Activated naive CD8-positive, alpha-beta T cell treated with anti-CD3 and anti-CD28 coated beads, Interleukin-2, amount 10 ng/mL, durations not matched to agents 7 days and 5 days (primary cell): ENCODE measurements at places on chromosomes 6 and 20. TPM values are rescaled to one million over a fixed set of nuclear protein-coding genes. Genes with fewer than 3 reads are reported as not detected.

DNA sequence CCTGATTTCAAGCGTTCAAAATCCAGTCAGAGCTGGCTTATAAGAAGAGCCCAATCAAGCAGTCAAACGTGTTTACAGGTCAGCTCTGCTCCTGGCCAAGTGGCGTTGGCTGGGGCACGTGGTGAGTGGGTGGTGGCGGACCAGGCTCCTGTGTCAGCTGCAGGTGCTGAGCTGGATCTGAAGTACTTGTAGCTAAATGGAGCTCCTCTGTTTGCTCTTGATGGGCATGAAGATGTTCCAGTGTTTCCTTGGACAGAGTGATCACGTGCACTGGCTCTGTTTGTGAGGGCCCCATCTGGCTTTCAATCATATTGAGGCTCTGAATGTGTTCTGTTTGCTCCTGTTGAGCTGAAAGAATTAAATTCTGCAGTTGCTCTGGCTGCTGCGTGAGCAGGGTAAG lies 10.2 kb upstream of the MICAL1 start:
- peaks cover 29% of the 10 kb centered on the region for H3K4me1 ChIP-seq
- peaks cover 56% of the 10 kb centered on the region for H3K36me3 ChIP-seq
- H3K4me3 ChIP-seq: no peak overlapping the region
- DNase-seq: no peak
- no peaks in the 10 kb centered on the region for H3K27me3 ChIP-seq

Gene BCAS4
- 35.0 TPM for total RNA-seq

DNA sequence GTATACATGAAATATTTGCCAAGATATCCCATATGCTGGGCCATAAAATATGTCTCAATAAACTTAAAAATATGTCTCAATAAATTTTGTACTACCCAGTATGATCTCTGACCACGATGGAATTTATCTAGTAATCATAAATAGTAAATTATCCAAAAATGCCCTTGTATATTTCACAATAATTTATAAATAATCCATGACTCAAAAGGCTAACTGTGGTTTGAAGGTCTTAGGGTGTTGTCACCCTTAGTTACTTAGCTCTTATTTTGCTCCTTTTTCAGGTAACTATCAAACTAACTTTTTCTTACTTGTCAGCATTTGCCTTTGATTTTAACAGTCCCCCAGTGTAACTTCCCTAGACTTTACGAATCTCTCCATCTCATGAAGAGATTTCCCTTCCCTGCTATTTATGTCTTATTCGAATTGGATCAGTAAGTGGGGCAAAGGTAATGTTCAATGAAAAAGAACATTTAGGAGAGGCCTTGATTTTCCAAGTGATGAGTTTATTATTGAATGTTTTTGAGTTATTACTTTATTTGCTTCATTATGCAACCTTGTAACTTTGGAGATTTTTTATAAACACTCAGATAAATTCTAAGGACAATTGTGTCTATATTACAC lies 109.0 kb upstream of the THBS2 start:
- H3K27me3 ChIP-seq: peaks cover 5% of the 10 kb centered on the region
- H3K4me3 ChIP-seq: no peak overlapping the region
- no peak overlapping the region for H3K27ac ChIP-seq
- no peak for DNase-seq

- H3K27me3 ChIP-seq: peaks cover 74% of the 10 kb centered on the region
- peaks cover 3% of the 10 kb centered on the region for H3K36me3 ChIP-seq
- H3K4me3 ChIP-seq: peak overlapping the region; percentile 13
- peak; percentile 47 for DNase-seq
- H3K27ac ChIP-seq: peak overlapping the region; percentile 21
- peaks cover 15% of the 10 kb centered on the region for H3K4me1 ChIP-seq
These were observed 10.2 kb upstream of the FOXF2 start for GRCh38 chr6:1379017-1379787.

DNA sequence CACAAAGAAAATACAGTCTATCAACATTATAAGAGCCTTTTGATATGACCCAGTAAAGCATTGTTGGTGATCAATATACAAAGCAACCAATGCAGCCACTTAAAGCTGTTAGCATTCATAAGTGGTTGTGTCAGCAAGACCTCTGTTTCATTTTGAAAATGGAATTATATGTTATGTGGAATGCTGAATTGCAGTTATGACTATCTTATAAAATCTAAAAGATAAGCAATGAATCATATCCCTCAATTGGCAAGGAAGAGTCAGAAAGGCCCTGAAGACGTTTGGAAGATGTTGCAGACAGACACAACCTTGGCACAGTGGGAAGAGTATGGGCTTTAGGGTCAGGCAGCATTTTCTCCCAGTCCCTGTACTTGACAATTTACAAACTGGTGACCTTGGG lies 93.8 kb upstream of the RNF217 start:
- H3K4me1 ChIP-seq: no peaks in the 10 kb centered on the region
- H3K27ac ChIP-seq: no peak overlapping the region
- H3K4me3 ChIP-seq: no peak overlapping the region
- H3K27me3 ChIP-seq: peaks cover 5% of the 10 kb centered on the region
- H3K36me3 ChIP-seq: no peaks in the 10 kb centered on the region

DNA sequence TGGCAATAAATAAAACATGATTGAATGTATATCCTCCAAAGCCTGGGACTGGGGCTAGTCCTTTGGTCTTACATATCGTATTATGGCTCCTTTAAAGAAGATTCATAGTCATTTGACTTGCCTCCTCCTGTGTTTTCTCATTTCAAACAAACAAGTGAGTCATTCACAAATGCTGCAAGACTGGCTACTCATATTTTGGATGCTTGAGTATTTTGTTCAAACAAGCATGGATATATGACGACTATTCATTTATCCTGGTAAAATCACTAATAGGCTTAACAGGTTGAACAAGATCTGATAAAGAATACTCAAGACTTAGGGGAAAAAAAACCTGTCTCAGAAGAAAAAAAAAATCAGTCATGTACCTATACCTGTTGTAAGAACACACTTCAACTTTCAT lies 111.1 kb upstream of the CCDC28A start:
- no peak for DNase-seq
- H3K4me3 ChIP-seq: no peak overlapping the region
- no peak overlapping the region for H3K27ac ChIP-seq
- peaks cover 4% of the 10 kb centered on the region for H3K27me3 ChIP-seq
- no peaks in the 10 kb centered on the region for H3K4me1 ChIP-seq
- H3K36me3 ChIP-seq: no peaks in the 10 kb centered on the region

DNA sequence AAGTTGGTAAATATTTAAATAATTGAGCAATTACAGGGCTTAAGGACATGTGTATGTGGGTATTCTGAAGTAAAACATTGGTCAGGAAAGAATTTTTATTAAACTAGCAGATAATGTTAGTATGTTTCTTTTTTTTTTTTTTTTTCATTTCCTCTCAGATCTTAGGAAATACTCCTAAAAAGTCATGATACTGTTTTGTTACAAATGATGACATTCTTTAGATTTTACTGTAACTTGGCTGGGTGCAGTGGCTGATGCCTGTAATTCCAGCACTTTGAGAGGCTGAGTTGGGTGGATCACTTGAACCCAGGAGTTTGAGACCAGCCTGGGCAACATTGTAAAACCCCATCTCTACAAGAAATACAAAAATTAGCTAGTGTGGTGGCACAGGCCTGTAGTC lies 41.5 kb downstream of the CDC40 start:
- no peaks in the 10 kb centered on the region for H3K4me1 ChIP-seq
- no peak overlapping the region for H3K4me3 ChIP-seq
- no peak for DNase-seq
- H3K36me3 ChIP-seq: peaks cover 24% of the 10 kb centered on the region
- H3K27ac ChIP-seq: no peak overlapping the region
- no peaks in the 10 kb centered on the region for H3K27me3 ChIP-seq

DNA sequence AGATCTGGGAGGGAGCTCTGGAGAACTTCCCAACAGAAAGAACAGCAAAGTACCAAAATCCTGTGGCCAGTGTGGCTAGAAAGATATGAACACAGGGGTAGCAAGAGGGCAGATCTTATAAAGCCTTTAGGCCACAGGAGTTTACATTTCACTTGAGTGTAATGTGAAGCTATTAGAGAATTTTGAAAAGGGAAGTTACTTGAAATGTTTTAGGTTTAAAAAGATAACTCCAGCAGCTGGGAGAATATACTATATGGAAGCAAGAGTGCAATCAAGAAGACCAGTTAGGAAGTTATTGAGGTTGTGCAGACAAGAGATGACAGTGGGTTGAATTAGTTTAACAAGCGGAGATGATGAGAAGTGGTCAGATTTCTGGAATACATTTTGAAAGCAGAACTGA lies 7.9 kb downstream of the SUPT3H start:
- no peak for DNase-seq
- no peak overlapping the region for H3K27ac ChIP-seq
- peaks cover 6% of the 10 kb centered on the region for H3K4me1 ChIP-seq
- H3K4me3 ChIP-seq: no peak overlapping the region
- H3K27me3 ChIP-seq: no peaks in the 10 kb centered on the region

Gene CFB
- 2.1 TPM for total RNA-seq

DNA sequence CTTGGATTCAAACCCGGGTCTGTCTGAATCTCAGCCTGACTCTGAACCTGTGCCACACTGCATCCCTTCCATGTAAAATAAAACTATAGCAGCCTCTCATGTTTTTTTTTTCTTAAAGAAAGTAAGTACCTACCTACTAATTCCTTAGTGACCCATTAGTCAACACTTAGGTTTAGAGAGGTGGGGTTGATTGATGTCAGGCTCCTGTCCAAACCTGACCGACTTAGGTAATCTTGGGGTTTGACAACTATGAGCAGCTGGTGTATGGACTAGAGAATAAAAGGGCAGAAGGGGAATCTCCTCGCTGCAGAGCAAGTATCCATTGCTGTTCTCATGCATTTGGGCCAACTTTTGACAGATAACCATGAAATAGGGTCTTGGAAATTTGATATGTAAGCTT lies 6.5 kb downstream of the NKAIN2 start:
- no peaks in the 10 kb centered on the region for H3K4me1 ChIP-seq
- no peaks in the 10 kb centered on the region for H3K36me3 ChIP-seq
- no peak for DNase-seq
- no peak overlapping the region for H3K4me3 ChIP-seq
- H3K27ac ChIP-seq: no peak overlapping the region
- peaks cover 24% of the 10 kb centered on the region for H3K27me3 ChIP-seq

Gene CYP39A1
- not detected for total RNA-seq

- H3K4me1 ChIP-seq: no peaks in the 10 kb centered on the region
- H3K4me3 ChIP-seq: no peak overlapping the region
- no peak for DNase-seq
- H3K36me3 ChIP-seq: no peaks in the 10 kb centered on the region
- no peak overlapping the region for H3K27ac ChIP-seq
These were observed 1257.4 kb downstream of the EPHA7 start for GRCh38 chr6:92161953-92162352.

DNA sequence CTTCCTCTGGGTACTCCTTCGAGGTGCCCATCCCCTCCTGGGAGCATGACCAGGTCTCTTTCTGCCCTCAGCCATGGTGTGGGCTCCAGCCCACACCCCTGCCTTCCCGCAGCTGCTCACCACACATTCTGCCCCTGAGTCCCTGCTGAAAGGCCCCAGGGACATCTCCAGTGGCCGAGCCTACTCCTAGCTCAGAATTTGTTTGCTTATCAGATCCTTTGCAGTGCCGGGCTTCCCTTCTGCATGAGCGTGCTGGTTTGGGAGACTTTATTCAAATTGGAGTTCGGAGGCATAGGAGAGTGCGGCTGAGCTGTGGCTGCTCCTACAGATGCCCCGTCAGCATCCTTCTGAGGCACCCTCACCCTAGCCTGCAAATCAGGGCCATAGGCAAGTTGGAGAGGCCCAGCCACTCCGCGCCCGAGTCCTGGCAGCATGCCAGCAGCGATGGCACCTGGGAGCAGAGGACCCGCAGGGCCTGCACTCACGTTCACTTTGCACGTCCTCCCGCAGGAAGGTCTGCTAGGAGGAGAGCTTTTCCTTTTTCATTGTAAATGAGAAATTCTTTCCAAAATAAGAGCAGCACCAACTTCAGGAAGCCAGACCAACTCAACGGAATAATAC lies 327.3 kb downstream of the QKI start:
- no peaks in the 10 kb centered on the region for H3K36me3 ChIP-seq
- no peak overlapping the region for H3K4me3 ChIP-seq
- no peaks in the 10 kb centered on the region for H3K4me1 ChIP-seq
- peaks cover 9% of the 10 kb centered on the region for H3K27me3 ChIP-seq
- H3K27ac ChIP-seq: no peak overlapping the region
- no peak for DNase-seq

DNA sequence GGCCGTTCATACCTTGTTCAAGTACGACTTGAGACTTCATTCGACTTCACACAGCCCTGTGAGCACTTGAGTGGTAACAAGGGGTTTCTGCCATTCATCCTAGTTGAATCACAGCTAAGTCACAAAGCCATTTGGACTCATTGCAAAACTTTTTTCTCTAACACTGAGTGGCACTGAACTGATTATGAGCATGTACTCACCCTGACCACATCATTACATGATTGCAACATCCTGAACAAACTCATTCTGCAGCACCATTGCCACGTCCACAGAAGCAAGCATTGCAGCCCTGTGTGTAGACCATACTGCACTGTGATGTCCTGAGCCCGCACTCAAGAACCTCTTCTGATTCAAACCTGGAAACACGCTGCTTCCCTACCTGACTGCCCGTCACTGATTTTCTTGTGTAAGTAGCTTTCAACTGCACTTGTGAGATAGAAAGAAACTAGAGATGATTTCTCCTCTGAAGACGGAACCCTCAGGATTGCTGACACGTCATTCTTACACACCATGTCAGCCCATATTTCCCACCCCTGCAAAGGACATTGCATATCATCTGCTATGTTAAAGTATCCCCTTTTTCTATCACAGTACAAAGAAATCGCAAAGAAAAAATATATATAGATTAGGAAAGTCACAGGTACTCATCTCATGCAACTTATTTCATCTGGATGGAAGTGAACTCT lies 81.6 kb downstream of the C6orf118 start:
- H3K4me3 ChIP-seq: no peak overlapping the region
- H3K36me3 ChIP-seq: no peaks in the 10 kb centered on the region
- no peak overlapping the region for H3K27ac ChIP-seq

- no peak overlapping the region for H3K27ac ChIP-seq
- peaks cover 3% of the 10 kb centered on the region for H3K4me1 ChIP-seq
- DNase-seq: no peak
- H3K4me3 ChIP-seq: no peak overlapping the region
These were observed 23.9 kb downstream of the NKX2-4 start for GRCh38 chr20:21373436-21373835.

Gene ARMH2
- total RNA-seq: 1.6 TPM

Gene FAXC
- total RNA-seq: not detected

Gene FAM83B
- not detected for total RNA-seq

DNA sequence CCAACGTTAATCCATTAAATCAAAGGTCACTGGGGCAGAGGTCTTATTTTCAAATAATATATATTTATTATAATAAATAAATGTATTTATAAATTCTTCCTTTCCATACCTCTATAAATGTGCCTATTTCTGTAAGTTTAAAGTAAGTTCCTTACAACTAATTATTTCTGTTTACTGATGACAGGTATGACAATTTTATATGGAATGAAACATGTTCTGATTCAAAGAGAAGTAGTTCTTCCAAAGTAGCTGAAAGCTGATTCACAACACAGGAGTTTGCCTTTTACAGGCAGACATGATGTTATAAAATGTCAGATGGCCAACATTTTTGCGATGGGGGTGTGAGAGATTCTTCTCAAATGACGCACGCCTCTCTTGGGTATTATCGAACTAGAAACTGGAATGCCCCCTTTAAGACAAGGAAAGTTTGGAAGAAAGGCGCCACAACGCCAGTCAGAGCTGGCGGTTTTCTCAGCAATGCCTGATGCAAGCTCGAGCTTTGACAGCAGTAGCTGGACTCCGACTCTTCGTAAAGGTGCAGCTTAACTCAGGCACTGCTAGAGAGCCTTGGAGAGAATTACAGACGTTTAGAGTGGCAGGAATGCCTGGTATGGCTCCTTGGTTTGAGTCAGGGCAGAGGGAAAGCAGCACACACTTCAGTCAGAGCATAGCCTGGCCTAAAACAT lies 92.1 kb downstream of the FOXC1 start:
- H3K27ac ChIP-seq: no peak overlapping the region
- no peak overlapping the region for H3K4me3 ChIP-seq
- no peaks in the 10 kb centered on the region for H3K4me1 ChIP-seq
- DNase-seq: no peak
- no peaks in the 10 kb centered on the region for H3K27me3 ChIP-seq
